ENCODE measurements at places on chromosomes 2 and 18. TPM values are rescaled to one million over a fixed set of nuclear protein-coding genes. Genes with fewer than 3 reads are reported as not detected.
A peak's percentile ranks its signal among the peaks of the same experiment; 100 is the strongest.

DNA sequence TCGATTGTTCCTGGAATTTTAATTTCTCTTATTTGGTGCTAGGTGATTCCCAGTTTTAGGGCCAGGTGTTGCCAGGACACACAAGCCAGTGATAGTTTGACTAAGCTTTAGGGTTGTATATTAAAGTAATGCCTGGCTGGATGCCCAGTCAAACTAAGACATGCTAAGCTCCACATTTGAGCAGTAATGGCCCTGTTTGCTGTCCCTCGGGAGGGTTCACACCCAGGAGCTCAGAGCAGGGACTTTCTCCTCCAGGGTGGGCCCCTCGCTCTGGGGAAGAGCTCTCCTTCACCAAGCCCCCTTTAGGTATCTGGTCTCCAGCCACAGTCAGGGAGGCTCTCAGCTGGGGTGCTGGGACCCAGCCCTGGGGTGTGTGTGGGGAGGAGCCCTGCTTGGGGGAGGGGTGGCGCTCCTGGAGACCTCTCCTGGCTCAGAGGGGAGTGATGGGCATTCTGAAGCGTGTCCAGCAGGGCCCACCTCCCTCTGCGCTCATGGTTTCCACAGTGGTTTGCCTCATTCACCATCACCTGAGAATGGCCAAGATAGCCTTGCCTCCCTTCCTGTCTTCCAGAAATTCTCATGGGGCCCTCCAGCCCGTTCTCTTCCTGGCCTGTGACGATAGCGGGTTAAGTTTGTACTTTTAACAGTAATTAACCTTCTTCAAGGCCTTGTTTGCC lies 31.7 kb downstream of the INPP4A start:
- H3K27ac ChIP-seq = no peak overlapping the region
- no peaks in the 10 kb centered on the region for H3K27me3 ChIP-seq
- H3K36me3 ChIP-seq = peaks cover 27% of the 10 kb centered on the region
- H3K4me1 ChIP-seq = peaks cover 81% of the 10 kb centered on the region
- H3K4me3 ChIP-seq = no peak overlapping the region

DNA sequence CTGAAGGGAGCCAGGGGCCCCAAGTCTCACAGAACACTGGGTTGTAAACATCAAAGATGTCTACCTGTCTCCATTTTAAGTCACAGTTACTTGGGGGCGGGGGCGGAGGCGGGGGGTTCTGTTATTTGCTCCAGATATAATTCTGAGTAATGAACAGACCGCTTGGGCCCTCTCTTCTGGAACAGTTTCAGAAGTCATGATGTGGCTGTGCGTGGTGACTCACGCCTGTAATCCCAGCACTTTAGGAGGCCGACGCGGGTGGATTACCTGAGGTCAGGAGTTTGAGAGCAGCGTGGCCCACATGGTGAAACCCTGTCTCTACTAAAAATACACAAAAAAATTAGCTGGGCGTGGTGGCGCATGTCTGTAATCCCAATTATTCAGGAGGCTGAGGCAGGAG lies 157.9 kb upstream of the APCDD1 start:
- no peak for DNase-seq
- H3K27ac ChIP-seq = no peak overlapping the region
- H3K4me1 ChIP-seq = peaks cover 43% of the 10 kb centered on the region
- no peak overlapping the region for H3K4me3 ChIP-seq

DNA sequence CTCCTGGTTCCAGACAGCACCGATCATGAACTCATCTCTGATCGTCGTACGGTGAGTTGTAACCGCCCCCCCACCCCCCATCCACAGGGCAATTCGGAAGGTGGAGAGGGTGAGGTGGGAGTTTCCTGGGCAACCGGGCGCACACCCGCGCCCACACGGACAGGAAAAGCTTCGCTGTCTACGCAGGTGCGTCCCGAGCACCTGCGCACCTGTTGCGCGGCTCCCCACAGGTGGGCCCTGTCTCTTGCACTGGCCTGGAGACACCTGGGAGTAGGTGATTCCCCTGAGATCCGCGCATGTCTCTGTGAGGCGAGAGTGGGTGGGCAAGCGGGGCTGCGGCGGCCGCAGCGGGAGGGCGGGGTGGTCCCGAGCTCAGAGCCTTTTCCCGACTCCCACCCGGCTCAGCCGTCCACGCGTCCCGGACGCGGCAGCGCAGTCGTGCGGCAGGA lies 459 bp upstream of the ATP6V1C2 start:
- H3K4me1 ChIP-seq = peaks cover 24% of the 10 kb centered on the region
- no peaks in the 10 kb centered on the region for H3K36me3 ChIP-seq
- no peak for DNase-seq
- H3K27ac ChIP-seq = no peak overlapping the region
- H3K27me3 ChIP-seq = peaks cover 53% of the 10 kb centered on the region
- H3K4me3 ChIP-seq = peak overlapping the region; percentile 42

DNA sequence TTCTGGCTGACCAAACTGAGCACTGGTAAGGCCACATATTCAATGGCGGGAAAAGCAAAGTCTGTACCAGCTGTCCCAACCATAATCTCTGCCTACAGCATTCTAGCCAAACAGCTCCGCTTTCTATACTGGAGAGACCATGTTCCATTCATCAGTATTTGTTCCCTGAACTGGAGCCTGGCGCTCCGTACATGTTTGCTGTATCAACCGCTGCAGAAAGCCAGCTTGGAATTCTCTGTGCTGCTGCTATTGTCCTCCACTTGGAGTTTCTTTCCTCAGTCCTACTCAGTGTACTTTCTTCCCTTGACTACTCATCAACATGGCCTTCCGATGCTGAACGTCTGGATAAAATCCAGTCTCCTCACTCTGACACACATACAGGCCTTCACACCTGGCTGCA lies 1.9 kb downstream of the COA5 start:
- peaks cover 64% of the 10 kb centered on the region for H3K4me1 ChIP-seq
- no peak for DNase-seq
- H3K27me3 ChIP-seq = no peaks in the 10 kb centered on the region

DNA sequence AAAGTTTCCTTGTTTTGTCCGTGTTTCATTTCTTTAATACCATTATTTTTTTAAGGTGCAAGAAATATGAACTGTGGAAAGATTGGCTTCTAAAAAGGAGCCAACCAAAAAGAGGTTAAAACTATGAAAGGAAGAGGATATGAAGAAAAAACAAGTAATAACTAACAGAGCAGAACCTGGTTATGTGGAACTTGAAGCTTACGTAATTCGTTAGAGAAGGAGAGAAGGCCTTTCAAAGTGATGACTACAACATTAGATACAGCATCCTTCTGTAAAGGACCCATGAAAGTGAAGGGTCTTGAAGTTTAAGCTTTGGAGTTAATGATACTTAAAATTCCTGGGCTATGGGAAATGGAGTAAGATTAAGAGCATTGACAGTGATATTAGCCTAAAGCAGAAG lies 84.5 kb downstream of the ANKRD12 start:
- H3K36me3 ChIP-seq = peaks cover 98% of the 10 kb centered on the region
- DNase-seq = no peak
- H3K27ac ChIP-seq = no peak overlapping the region
- H3K4me1 ChIP-seq = no peaks in the 10 kb centered on the region

- H3K27ac ChIP-seq = no peak overlapping the region
- H3K27me3 ChIP-seq = no peaks in the 10 kb centered on the region
- no peak overlapping the region for H3K4me3 ChIP-seq
- H3K36me3 ChIP-seq = no peaks in the 10 kb centered on the region
- H3K4me1 ChIP-seq = no peaks in the 10 kb centered on the region
These were observed 191.2 kb upstream of the NABP1 start for GRCh38 chr2:191486584-191487320.

GRCh38 chr2:62801814-62802523 lies 96.5 kb downstream of the EHBP1 start:
- H3K4me3 ChIP-seq = no peak overlapping the region
- H3K36me3 ChIP-seq = no peaks in the 10 kb centered on the region
- no peaks in the 10 kb centered on the region for H3K27me3 ChIP-seq
- no peak overlapping the region for H3K27ac ChIP-seq

- H3K27me3 ChIP-seq = no peaks in the 10 kb centered on the region
- H3K36me3 ChIP-seq = no peaks in the 10 kb centered on the region
- no peaks in the 10 kb centered on the region for H3K4me1 ChIP-seq
- no peak overlapping the region for H3K4me3 ChIP-seq
- DNase-seq = no peak
- H3K27ac ChIP-seq = no peak overlapping the region
These were observed 57.2 kb upstream of the TNP1 start for GRCh38 chr2:216916956-216917650.

GRCh38 chr2:172722481-172722880 lies 13.2 kb upstream of the RAPGEF4 start:
- no peaks in the 10 kb centered on the region for H3K27me3 ChIP-seq
- no peak overlapping the region for H3K4me3 ChIP-seq
- no peak for DNase-seq
- no peaks in the 10 kb centered on the region for H3K36me3 ChIP-seq

GRCh38 chr2:196131949-196132925 lies 39.1 kb downstream of the STK17B start:
- no peak for DNase-seq
- no peak overlapping the region for H3K27ac ChIP-seq
- H3K36me3 ChIP-seq = peaks cover 53% of the 10 kb centered on the region
- H3K27me3 ChIP-seq = no peaks in the 10 kb centered on the region

GRCh38 chr2:47013383-47013782 lies 97.8 kb upstream of the MCFD2 start:
- no peak overlapping the region for H3K4me3 ChIP-seq
- no peaks in the 10 kb centered on the region for H3K27me3 ChIP-seq
- H3K27ac ChIP-seq = no peak overlapping the region

- H3K27me3 ChIP-seq = no peaks in the 10 kb centered on the region
- peaks cover 6% of the 10 kb centered on the region for H3K36me3 ChIP-seq
- H3K27ac ChIP-seq = no peak overlapping the region
- H3K4me1 ChIP-seq = no peaks in the 10 kb centered on the region
- peak overlapping the region; percentile 64 for H3K4me3 ChIP-seq
These were observed 39.5 kb downstream of the ADNP2 start for GRCh38 chr18:80148326-80149199.

DNA sequence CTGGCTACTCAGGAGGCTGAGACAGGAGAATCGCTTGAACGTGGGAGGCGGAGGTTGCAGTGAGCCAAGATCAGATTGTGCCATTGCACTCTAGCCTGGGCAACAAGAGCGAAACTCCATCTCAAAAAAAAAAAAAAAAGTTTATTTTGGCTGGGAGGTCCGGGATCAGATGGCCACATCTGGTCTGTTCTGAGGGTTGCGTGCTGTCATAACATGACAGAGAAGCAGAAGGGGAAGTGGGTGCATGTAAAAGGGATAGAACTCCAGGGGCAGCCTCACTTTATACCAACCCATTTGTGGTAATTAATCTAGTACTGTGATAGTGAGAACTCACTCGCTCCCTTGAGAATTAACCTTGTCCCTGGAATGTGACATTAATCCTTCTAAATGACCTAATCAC lies 101.2 kb downstream of the PTPN4 start:
- H3K4me1 ChIP-seq = peaks cover 46% of the 10 kb centered on the region
- H3K27me3 ChIP-seq = no peaks in the 10 kb centered on the region
- H3K36me3 ChIP-seq = no peaks in the 10 kb centered on the region

GRCh38 chr2:180983468-180984242 lies 3.2 kb downstream of the UBE2E3 start:
- H3K27me3 ChIP-seq = no peaks in the 10 kb centered on the region
- H3K4me1 ChIP-seq = peaks cover 43% of the 10 kb centered on the region
- H3K4me3 ChIP-seq = no peak overlapping the region

DNA sequence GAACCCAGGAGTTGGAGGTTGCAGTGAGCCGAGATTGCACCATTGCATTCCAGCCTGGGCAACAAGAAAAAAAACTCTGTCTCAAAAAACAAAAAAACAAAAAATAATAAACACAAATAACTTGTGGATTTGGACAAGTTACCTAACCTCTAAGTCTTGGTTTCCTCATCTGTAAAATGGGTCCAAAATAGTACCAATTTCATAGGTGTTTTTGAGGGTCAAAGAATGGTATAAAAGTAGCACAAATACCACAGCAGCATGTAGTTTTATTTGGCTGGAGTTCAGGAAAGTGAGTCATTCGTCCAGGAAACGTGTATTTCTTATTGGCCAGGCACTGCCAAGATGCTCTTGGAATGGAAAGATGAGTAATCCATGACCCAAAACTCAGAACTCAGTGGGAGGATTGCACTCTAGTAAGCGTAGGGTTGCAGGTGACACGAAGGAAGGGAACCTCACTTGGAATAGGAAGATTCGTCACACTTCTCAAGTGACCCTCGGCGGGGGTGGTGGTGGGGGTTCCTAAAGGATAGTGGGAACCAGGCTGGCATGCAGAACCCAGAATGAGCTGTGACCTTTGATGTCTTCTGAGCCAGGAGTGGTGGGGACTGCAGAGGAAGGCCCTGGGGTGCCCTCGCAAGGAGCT lies 24.4 kb downstream of the GRHL1 start:
- no peaks in the 10 kb centered on the region for H3K4me1 ChIP-seq
- DNase-seq = no peak
- no peak overlapping the region for H3K27ac ChIP-seq
- H3K4me3 ChIP-seq = no peak overlapping the region

DNA sequence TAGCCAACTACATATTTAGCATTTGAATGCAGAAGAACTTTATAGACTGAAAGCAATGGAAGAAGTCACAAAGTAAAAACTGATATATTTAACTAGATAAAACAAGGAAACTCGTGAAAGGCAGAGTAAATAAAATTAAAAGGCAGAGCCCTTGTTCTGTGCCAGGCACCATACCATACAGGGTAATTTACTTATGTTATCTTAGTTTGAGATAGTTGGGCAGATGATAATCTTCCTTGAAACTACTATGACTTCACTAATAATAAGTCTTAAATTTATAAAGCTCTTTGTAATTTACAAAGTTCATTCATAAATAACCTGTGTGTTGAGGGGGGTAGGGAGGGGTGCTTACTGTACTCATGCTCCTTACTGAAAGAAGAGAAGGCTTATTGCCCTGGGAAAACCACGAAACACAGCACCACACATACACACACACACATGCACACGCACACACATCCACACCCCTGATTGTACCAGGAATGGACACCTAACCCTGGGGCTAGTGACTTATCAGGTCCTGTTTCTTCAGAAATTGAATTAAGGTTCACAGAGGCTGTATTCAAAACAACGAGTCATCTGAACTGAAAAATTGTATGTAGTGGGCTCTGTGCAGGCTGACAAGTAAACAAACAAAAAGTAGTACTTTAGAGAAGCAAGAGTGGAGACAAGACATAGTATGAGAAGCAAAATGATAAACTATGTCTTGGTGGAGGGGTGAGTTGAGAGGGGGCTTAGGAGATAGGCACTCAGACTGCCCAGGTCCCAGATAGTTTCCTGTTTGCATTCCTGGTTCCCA lies 38.1 kb downstream of the AGFG1 start:
- H3K4me1 ChIP-seq = peaks cover 62% of the 10 kb centered on the region
- peaks cover 5% of the 10 kb centered on the region for H3K36me3 ChIP-seq
- H3K4me3 ChIP-seq = no peak overlapping the region
- no peak for DNase-seq
- H3K27ac ChIP-seq = no peak overlapping the region

DNA sequence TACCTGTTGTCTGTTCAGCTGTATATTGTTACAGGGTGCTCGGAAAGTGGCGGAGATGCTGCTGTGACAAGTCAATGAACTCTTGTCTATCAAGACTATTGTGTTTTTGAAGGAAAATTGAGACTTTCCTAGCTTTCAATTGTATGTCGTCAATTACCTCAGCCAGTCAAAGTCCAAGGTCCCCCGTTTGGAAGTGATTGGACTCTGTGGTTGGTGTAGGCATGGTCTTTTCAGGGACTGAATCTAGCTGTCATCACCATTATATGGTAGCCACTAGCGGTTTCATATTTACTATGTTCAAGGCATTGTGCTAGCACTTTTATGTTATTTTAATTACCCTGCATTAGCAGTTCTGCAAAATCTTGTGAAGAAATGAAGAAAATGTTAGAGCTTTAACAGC lies 54.9 kb downstream of the XRCC5 start:
- H3K4me1 ChIP-seq = no peaks in the 10 kb centered on the region
- no peak for DNase-seq
- H3K36me3 ChIP-seq = peaks cover 100% of the 10 kb centered on the region
- H3K27me3 ChIP-seq = no peaks in the 10 kb centered on the region
- no peak overlapping the region for H3K4me3 ChIP-seq

Gene CCDC74A
- 1.2 TPM for polyA plus RNA-seq

Gene OXER1
- polyA plus RNA-seq = 1.3 TPM

Gene ORMDL1
- polyA plus RNA-seq = 125 TPM

Gene C2orf80
- not detected for polyA plus RNA-seq

Gene POU3F3
- polyA plus RNA-seq = not detected

Gene MROH2A
- not detected for polyA plus RNA-seq

Gene ANKRD30BL
- polyA plus RNA-seq = 0.06 TPM

Gene CRYBA2
- not detected for polyA plus RNA-seq
